Nucleus accumbens (tissue), 56 donors: ENCODE measurements at places on chromosomes 4 and X.

DNA sequence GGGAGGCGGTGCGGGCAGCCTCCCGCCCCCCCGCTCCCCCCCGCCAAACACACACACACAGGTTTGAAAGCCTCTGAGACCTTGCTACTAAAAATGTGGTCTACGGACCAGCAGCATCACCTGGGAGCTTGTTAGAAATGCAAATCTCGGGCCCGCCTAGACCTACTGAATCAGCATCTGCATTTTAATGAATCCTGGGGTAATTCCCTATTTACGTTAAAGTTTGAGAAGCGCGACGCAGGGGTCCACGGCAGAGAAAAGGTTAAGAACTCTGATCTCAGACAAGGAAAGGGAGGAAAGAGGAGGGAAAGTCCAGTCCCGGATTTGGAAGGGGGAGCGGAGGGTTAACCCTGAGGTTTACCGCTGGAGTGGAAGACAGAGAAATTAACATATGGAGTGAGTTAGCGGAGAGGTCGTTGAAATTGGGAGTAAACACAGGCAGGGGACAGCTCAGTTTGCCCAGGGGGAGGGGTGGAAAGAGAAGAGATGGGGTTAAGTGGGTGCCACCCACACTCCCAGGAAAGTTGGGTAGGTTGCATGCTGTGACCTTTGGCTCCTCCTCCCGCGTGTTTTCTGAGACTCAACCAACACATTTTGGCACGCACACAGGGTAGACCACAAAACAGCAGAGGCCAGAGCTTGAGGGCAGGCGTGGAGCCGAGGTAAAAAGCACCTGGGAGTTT, 483.6 kb downstream of the BCOR start:
- no peak for DNase-seq

GRCh38 chrX:70553516-70553915, 108.9 kb downstream of the DLG3 start:
- no peak for DNase-seq

GRCh38 chr4:57580710-57581599, 470.8 kb upstream of the IGFBP7 start:
- no peak for DNase-seq

DNA sequence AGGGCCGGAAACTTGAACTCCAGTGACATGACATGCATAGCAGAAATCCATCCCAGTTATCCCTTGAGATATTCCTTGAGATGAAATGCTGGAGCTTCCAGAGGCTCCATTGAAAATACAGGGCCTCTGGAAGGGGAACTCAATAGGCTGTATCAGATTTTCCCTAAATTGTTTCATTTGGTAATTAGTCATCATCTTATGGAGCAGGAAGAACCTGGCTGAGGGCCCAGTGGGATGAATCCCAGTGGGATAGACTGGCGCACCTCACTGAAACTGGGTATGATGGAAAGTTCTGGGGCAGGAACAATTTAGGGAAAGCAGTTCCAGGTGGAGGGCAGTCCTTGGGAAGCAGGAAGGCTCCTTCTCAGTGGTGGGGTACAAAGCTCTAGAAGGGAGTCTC, 307.8 kb upstream of the DIPK2B start:
- no peak for DNase-seq

DNA sequence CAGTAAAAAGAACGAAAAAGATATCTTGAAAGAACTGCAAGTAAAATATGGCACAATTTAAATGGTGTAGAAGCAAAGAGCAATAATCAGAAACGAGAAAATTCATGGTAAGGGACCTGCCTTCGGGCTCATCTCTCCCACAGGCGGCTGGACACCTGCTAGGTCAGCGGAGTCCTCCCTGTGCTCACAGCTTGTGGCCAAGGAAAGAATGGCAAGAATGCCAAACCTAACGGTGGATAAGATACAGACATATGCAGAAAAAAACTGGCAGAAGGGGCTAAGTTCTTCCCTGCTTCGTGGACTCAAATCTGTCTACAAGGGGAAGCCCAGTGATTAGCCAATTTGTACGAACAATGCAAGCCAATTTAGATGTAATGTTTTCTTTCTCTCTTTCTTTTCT, 152.1 kb upstream of the VCX start:
- no peak for DNase-seq

- no peak for DNase-seq
Observed at GRCh38 chr4:139975830-139976272, 178.1 kb downstream of the MAML3 start.

DNA sequence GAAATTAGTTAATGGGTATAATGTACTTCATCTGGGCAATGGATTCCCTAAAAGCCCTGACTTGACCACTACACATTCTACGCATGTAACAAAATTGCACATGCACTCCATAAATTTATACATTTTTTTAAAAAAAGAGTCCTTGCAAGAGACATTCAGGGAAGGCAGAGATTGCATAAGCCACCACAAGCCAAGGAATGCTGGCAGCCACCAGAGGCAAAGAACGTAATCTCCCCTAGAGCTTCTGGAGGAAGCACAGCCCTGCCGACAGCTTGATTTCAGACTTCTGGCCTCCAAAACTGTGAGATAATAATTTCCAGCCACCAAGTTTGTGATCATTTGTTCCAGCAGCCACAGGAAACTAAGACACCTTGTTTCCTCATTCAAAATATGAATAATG, 185.6 kb upstream of the GALNT7 start:
- no peak for DNase-seq

DNA sequence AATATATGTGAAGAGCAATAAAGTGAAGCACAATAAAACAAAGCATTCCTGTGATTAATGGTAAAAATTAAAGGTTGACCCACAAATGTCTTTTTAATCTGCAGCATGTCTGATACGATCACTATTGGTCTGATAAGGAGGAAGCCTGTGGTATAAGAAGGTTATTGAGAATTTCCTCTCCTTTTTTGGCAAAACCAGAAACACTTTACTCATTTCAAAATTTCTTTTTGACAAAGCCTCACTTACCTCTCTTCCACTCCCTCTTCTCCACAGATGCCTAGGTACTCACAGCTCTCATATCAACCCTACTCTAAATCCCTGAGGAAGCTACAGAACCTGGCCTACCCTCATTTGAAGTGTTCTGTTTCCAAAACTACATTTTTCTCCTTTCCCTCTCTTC, 56.1 kb downstream of the TSPAN5 start:
- DNase-seq, result no peak
